ENCODE measurements at places on chromosomes 2 and 18.

DNA sequence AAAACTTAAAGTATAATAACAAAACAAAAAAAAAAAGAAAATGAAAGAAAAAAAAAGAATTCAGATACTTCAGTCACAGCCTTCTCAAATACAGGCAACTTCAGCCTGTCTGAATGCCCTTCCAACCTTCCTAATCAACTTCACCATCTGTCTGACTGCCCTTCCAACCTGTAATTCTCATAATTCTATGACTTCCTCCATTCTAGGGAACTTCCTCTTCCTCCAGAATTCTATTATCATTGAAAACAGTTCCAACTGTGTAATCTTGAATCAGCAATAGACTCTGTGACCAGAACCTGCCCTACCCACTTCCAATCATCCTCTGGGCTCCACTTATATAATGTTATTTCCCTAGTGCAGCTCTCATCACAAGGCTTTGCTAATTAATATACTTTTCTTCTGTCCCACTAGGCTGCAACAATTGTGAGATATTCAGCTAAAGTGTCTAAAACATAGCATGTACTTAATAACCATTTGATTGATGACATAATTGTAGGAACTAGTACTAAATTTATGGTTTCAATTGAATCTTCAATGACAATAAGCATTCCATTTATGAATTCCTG is 127.3 kb downstream of the UPP2 start:
- DNase-seq, result no peak

DNA sequence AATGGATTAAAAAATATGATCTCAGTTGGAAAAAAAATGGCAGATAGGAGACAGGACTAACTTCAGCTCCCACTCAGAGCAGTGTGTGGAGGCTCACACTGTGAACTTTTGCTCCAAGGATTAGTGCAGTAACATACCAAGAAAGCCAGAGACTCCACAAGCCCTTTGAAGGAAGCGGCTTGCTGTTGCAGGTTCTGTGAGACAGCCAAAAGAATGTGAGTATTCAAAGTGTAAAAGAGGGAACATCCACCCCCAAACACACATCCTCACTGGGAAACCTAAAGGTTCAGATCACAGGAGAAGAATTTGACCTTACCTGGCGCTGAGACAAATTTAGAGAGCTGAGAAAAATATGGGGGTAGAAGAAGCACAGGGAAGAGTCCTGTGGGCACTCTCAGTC is 77.5 kb downstream of the FAM171B start:
- no peak for DNase-seq

DNA sequence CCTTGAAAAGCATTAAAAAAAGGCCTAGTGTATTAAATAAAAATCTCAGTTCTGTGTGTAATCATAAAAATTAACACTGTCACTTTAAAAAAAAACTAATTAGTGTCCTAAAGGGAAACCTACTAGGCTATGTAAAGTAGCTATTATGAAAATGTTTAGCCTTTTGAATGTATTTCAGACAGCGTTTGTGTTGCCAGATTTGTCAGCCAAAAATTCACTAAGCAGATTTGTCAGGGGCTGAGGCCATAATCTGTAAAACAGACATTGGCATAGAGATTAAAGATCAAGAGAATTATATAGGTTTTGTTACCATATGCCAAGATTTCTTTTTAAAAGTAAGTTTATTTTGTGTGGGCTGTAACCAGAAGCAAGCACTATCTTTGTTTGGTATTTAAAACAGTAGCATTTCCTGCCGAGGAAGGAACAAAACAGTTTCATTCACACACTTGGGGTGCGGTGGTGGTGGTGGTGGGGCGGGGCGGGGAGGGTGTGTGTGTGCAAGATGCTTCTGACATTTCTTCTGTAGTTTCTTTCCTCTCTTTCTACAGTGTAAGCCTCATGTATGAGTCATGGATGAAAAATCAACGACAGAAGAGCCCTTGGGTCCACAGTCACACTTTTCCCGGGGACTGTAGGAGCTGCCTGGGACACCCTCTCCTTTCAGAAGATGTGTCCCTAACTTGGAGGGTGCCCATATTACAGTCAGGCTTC is 328.5 kb upstream of the FANCL start:
- no peak for DNase-seq

- DNase-seq, result no peak
These were observed 36.0 kb downstream of the ACTR3 start for GRCh38 chr2:113925884-113926283.

GRCh38 chr2:69285379-69285894 is 101.6 kb downstream of the GFPT1 start:
- no peak for DNase-seq

DNA sequence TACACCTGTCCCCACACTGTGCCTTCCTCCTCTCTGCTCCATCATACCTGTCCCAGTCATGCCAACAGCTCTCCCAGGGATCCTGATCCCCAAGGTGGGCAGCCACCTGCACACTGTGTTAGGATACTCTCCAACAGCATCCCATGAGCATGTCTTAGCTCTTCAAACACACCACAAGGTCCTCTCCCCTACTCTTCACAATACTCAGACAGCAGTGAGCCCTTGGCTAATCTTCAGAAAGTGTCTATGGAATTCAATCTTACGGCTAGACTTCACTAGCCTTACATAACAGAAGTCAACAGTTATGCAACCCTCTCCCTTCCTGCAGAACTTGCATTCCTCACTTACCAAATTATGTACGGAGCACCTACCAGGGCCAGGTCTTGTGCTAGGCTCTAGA is 79.9 kb downstream of the MYO5B start:
- no peak for DNase-seq
